CD4-positive, alpha-beta T cell treated with Interferon gamma for 1 hour (primary cell): ENCODE measurements at places on chromosomes 7 and 10.
A peak's percentile ranks its signal among the peaks of the same experiment; 100 is the strongest.

DNA sequence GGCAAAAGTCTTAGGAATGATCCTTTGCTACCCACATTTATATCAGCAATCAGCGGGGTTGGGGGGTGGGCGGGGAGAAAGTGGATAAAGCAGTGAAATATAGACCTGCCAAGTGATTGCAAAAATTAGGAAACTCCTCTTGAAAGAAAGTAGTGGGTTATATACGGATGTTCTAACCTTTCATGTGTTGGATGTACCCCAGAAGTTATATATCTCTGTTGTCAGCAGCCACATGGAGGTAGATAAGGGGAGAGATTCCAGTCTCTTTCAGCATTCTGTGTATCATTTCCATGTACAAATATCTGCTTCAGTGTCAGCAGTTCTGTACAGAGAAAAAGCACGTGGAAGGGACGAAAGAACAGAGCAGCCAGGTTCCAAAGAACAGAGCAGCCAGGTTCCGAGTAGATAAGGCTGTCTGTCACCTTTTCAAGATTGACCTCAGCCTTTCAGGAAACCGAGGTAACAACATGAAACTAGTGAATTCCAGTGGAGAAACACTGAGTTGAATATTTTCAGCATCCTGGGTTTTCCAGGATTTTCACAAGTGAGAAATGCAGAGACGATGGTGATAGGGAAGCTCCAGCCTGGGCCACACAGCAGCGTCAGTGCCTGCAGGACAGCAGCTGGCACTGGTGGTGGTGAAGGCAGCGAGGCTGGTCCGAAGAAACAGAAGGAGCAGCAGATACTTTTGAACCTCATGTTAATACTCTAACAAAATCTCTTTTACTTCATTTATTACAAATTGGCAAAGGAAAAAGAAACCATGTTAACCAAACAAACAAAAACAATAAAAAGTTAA lies 212.3 kb downstream of the C7orf25 start:
- no peak for DNase-seq

- DNase-seq, result no peak
These were observed 182.9 kb upstream of the SHH start for GRCh38 chr7:155995183-155995612.

- DNase-seq, result no peak
These were observed 43.3 kb upstream of the ADGRA1 start for GRCh38 chr10:133044401-133044811.

DNA sequence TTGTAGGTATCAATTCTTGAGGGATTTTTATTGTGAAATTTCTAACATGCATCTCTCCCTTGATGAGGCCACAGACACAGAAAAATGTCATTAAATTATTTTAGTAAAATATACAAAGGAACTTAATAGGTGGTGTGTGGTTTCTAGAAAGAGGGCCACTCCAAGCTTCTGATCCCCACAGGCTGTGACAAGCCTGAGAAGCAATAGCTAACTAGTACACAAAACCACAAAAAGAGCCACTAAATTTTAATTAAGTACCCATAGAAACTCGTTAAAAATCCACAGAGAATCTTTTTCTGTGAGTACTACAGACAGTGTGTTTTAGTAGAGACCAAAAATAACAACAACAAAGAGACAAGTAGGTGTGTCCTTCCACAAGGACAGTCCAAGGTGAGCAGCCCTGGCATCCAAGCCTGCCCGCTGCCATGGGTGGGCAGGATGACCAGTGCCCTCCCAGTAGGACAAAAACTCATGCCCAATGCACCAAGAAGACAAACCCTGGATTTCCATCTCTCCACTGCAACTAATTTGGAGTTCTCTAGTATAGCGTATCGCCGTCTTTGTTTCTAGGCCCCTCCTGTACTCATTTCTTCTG lies 81.0 kb downstream of the RNF216 start:
- no peak for DNase-seq

GRCh38 chr10:28687683-28688001 lies 10.3 kb downstream of the BAMBI start:
- no peak for DNase-seq

GRCh38 chr10:63576501-63576900 lies 55.3 kb downstream of the REEP3 start:
- no peak for DNase-seq

DNA sequence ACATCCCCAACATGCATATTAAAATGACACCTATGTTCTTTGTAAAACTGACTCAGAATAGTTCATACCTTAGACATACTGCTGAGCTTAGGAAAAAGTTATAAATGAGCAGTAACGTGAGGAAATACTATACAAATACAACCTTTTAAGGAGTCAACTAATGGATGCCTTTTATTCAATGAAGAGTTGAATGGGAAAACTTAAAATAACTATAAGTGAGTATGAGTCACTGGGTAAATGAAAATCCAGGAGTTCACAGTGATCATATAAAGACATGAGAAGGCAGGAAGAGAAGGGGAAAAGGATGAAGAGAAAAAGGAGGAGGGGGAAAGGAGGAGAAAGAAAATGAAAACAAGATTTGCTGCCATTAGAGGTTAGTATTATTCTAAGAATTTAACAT lies 157.8 kb upstream of the PCDH15 start:
- no peak for DNase-seq

DNA sequence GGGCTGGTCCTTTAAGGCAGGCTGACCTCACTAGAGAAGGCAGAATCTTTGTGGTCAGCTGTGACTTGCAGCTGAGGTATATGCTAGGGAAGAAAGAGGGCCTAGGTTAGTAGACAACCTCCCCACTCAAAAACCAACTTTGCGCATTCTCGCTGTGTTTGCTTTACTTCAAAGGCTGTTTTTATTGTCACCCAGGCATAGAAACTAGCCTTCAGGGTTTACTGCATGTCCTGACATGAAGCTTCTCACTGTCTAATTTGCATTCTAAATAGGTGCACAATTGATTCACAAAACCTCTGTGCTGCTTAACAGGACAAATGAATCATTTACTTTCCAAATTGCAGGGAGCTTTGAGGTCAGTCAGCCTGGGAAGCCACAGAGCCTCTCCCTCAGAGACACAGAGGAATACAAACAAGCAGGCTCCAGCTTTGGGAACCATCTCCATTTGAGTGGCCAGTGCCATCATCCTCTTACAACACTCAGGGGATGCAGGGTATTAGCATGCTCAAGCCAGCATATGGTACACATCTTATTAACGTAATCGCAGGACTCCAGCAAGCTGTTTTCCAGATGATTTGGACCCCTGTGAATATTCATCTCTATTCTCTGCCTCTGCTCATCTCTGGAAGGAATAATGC lies 596.4 kb upstream of the GHITM start:
- no peak for DNase-seq

GRCh38 chr7:92615861-92616260 lies 25.7 kb upstream of the FAM133B start:
- DNase-seq, result no peak

DNA sequence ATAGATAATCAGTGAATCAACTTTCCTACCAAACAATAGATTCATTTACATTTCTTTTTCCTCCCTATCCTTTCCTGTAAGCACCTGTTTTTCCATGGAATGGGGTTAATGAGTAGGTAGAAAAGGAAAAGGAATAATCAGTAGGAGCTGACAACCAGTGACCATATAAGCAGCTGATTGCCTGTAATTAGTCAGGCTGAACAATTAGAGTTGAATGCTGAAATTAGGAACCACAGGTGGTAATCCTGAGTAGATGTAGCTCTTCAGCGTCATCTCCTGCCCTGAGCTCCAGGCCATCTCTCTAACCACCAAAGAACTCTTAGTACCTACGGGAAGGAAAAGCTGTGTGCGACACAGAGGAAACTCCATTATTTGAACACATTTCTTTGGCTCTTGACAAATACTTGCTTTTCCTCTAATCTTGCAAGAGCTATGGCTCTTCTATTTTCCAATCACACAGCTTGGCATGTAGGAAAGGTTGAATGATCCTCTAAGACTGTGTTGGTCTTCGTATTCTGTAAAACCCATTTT lies 63.8 kb downstream of the KLHDC10 start:
- DNase-seq, result no peak

DNA sequence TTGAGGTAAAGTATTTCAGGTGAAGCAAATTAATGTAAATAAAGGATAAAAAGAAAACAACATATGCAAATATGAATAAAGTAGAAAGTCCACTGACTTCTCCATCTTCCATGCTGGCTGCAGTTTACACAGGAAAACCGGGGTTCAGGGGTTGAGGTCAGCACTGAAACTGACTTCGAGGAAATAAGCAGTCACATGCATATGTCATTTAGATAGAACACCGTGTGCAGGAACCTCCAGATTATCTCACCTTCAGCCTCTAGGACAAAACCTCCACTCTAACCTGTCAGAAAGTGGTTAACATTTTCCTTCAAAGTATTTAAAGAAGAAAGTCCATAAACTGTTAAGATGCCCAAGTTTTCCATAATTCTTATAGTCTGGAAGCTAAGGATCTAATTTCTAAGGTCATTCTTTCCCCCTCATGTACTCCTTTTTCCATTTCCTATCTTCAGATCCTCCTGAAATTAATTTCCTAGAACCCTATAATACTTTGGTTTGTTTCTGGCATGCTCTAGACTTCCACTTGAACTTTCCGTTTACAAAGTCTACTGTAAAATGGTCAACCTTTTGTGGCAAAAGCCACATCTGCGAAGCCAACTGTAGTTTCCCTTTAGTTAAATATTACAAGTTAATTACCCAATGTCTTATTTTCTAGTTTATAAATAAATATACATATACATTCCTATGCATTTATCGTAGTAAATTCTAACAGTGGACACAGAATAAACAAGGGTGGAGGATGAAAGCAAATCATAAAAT lies 173.3 kb downstream of the RAPGEF5 start:
- DNase-seq, result no peak

DNA sequence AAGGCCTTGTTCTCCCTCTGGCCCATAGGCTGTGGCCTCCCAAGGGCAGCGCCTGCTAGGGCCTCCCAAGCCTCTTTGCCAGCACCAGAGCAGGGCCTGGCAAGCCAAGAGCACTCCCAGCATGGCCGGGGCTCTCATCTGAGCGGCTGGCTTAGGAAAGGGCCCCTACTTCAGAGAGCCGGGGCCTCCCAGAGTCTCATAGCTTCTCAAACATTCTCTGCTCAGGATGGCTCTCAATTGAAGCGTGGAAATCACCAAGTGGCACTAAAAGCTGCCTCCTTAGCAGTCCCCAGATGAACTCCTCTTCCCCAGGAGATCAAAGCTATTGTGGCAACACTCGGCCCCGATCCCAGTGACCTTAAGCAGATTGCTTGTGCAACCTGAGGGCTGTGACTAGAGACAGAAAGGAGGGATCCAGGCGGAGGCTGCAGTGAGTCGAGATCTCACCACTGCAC lies 69.4 kb downstream of the FAM53B start:
- no peak for DNase-seq

- no peak for DNase-seq
These were observed 2.8 kb downstream of the HOXA10 start for GRCh38 chr7:27171325-27171636.

DNA sequence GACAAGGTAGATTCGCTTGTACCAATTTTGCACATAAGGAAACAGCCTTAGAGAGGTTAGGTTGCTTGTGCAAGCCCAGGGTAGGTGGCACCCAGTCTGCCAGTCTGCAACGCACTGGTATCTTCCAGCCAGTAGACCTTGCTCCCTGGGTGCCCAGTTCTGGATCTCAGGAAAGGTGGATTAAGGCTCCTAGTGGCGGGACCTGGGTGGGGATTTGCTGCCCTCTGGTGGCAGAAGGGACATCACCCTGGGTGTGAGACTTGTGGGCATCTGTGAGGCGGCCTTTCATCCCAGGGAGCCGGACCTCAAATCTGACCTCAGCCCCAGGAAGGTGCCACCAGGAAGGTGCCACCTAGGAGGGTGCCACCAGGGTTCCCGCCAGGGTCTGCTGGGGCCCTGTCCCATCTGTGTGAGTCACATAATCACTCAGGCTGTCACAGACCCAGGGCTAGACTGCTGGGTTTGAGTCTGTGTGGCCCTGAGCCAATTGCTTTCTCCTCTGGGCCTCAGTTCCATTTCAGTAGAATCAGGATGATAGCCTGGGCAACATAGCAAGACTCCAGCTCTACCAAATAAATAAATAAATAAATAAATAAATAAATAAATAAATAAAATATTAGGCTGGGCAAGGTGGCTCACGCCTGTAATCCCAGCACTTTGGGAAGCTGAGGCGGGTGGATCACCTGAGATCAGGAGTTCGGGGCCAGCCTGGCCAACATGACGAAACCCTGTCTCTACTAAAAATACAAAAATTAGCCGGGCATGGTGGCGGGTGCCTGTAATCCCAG lies 5.3 kb upstream of the PRKRIP1 start:
- DNase-seq, result peak; percentile 52

GRCh38 chr7:66748791-66749190 lies 8.3 kb downstream of the RABGEF1 start:
- no peak for DNase-seq

DNA sequence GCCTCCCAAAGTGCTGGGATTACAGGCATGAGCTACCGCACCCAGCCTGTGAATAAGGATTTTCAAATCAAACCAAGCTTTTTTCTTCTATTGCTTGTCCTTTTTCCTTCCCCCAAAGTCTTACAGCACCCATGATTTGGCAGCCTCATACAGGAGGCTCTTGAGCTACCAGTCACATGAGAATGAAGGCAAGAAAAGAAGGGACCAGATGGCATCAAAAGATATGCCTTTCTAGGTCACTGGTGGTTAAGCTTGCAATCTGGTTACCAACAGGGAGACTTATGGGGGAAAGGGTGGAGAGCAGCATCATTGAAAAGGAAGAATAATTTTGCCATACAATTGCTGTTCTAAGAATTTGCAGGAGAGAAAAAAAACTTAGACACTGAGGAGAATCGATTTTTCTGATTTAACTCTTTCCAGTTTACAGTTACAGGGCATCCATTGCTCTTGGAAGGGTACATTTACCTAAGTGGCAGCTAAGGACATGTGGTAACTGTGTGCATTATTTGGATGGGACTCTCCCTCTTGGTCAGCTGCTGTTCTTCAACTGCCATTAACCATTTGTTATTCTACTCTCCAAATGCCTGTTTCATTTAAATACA lies 29.5 kb downstream of the SMNDC1 start:
- DNase-seq, result no peak

DNA sequence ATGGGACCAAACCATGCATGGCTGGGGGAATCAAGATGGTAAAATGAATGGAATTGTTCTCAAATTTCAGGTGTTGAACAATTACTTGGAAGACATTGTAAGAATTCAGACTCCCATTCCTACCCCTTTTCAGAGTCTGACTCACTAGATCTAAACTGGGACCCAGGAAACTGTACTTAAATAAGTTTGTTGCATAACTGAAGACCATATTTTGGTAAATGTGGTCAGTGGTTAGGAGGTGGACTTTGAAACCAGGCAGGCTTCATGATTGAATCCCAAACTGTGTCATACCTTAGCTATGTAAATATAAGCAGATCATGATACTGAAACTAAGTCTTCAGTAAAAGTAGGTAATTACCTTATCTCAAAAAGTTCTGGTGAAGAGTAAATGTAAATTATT lies 41.7 kb downstream of the ZWINT start:
- DNase-seq, result no peak
